ENCODE measurements at places on chromosomes 3 and 15.

DNA sequence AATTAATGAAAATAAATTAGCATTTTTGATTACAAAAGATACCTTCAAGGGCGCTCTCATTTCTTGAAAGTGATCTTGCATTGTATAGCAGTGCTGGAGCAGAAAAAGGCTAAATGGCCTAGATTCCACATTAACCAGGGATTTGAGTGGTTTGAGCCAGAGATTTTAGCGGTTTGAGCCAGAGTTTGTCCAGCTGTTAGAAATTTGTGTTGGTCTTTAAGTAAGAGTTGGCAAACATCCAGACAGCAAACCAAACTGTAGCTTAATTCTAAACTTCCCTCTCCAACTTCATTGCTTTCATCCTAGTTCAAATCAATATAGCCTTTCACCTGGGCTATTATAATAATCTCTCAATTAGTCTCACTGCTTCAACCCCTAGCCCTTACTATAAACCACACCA is 351.7 kb downstream of the IGSF11 start:
- DNase-seq, result no peak

DNA sequence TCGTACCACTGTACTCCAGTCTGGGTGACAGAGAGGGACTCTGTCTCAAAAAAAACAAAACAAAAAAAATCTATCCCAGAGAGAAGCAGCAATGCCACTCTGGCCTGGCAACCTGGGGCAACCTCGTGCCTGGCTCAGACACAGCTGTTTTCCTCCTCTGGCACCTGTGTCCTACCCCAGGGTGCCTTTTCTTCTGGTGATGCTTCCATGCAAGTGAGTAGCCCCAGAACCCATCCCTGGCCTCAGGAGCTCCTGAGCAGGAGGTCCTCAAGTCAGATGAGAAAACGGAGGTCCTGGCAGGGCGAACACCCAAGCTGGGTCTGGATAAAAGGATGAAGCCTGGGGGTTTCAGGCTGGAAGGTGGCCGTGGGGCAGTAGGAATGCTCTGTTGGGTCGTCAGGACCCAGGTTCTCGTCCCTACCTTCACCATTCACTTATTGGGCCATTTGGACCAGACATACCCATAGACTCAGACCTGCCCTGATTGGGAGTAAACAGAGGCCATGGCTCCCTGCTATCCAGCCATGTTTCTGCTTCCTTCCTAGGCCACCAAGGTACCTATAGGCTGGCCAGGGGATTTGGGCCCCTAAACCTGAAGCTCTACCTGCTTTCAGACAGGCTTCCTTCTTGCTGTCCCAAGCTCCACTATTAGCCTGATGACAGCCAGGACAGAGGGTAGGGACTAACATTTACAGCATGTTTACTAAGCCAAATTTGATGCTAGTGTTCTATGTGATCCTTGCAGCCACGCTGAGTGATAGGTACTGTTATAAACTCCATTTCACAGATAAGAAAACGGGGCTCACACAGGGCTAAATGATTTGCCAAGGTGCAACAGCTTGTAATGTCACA is 102.2 kb downstream of the DAPK2 start:
- DNase-seq, result no peak

DNA sequence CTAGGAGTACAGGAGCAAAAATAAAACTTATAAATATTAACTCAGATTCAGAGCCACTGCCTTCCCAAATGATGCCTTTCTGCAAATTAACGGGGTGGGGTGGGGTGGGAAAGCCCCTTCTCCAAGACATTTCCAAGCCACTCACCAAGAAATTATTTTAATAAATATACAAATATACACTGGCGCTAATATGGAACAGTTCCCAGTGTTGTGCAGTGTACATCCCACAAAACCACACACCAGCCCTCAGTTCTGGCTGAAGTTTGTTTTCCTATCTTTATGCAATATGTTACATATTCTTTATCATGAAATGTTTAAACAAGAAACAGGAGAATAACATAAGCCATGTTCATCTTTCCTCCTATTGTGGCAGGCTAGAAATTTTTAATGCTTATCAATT is 53.0 kb upstream of the GYG1 start:
- no peak for DNase-seq

- no peak for DNase-seq
Measured at GRCh38 chr15:43187544-43188155, 2.4 kb downstream of the CCNDBP1 start.

DNA sequence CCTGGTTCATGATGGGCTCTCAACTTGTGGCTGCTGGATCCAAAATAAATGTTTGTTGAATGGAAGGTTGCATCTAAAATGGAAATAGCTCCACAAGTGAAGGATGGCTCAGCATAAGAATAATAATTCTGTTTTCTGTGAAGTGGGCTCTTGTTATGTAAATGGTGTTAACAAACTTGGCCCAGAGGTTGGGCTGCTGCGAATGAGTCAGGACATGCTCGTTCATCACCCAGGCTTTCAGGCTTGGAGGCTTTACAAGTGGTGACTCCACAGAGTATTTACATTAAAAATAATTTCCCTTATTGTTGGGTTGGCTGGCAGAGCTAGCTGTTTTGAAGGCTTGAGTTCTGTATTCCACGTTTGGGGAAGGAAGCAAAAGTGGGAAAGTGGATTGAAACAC is 60.5 kb downstream of the ITGB5 start:
- DNase-seq, result no peak

DNA sequence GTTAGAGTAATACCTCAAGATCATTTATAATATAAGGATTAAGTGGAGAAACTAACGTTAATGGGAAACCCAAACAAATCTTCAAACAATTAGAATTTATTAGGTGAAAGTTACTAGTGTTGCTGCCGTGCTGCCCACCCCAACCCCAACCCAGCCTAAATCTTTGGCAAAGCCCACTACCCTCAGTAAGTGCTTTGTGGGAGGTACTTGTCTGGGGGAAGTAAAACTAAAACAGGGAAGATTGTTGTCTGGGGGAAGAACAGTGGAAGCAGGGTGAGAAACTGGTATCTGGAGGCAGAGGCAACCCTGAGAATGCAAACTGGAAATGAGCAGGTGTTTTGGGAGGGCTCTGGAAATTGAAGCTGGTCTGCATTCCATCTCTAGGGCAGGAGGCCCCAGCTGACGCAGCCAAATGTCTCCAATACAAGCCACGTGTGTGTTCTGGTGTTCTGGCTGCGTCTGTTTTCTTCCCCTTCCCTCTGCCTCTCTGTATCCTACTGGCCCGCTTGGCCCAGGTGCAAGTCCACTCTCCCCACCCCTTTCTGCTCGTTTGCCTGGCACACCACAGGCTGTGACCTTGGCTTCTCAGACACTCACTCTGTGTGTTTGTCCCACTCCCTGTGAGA is 32.7 kb downstream of the FEM1B start:
- DNase-seq, result no peak

DNA sequence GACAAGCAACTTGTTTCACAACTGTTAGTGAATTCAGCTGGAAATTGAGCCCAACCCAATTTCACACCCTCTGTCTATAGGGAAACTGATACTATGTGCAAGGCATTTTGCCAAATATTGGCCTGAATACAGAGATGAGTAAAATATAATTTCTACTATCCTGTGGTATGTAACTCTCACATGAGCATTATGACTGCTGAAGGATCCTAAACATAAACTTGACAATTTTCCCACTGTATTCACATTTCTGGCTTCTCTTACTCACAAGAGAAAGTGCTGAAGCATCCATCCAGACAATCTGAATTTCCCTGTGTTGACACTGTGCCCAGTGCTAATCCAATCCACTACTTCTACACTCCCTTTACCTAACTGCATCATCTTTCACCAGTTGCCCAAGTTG is 28.4 kb downstream of the SERPINI2 start:
- DNase-seq, result no peak

GRCh38 chr15:91807122-91807521 is 46.4 kb upstream of the SLCO3A1 start:
- no peak for DNase-seq

DNA sequence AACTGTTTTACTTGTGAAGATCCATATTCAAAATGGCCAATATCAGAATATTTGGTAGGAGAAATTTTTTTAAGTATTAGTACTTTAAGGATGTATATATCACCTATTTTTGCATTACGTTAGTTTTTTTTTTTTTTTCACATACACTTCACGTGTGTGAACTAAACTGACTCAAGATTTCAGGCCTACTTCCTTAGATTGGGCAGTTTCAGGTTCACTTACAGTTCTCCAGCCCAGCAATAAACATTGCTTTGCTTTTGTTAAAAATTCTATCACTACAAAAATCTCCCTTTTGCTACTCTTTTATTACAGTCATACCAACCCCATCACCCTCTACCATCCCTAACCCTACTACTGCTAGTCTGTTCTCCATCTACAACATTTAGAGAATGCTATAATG is 183.6 kb downstream of the KCNH8 start:
- no peak for DNase-seq

- no peak for DNase-seq
Measured at GRCh38 chr3:168881804-168882203, 781.7 kb downstream of the MECOM start.

GRCh38 chr3:23377928-23378672 is 175.0 kb downstream of the UBE2E2 start:
- DNase-seq, result no peak

GRCh38 chr3:127967316-127967715 is 52.3 kb downstream of the KBTBD12 start:
- DNase-seq, result no peak

DNA sequence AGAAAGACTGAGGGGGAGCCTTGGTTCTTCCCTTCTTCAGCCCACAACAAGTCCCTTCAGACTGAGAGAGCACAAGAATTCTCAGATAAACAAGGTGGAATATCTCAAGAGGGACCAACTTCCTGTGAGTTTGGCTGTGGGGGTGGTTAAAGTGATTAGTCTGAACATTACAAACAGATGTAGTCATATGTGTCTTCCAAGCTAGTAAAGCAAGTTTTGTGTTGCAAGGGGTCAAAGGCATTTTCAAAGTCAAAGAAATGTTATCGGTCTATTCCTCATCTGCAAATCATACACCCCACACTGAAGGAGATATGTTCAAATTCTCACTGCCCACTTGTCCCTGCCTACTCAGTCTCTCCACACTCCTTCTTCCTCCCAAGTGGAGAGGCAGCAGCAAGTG is 242.5 kb downstream of the FAM43A start:
- DNase-seq, result no peak

DNA sequence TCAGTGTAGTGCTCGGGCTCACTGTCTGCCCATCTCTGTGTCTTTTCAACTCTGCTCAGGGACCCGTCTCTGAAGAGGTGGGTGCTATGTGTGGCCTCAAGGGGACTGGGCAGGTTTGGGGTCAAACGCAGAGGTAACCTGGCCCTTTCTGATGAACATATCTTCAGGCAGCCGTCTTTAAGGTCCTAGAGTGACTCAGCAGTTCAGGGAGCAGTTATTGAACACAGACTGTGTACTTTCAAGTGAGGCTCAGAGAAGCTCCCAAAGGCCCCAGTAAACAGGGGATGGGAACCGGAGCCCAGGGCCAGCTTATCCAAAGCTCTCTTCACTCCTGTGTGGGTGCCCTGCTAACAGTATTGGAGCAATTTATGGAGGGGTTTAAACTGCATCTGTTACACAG is 73.1 kb downstream of the WDR76 start:
- DNase-seq, result no peak

GRCh38 chr15:67183443-67184169 is 70.9 kb downstream of the AAGAB start:
- DNase-seq, result no peak

DNA sequence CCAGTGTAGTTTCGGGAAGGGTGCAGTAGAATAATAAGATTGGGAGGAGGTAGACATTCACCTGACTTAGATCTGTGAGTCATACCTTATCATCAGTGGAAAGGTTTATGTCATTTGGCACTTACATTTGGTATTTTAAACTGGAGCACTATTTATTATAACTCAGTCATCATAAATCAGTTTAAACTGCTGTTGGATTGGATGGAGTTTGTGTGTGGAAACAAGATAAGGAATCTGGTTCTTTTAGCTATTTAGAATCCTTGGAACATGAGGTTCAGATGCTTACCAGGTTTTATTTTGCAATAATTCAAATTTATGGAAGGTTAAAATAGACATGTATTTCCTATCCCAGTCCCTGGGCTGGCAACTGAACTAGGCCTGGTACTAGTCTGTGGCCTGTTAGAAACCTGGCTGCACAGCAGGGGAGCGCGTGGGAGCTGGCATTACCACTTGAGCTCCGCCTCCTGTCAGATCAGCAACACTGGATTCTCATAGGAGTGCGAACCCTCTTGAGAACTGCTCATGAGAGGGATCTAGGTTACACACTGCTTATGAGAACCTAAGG is 34.5 kb downstream of the ZFAND6 start:
- no peak for DNase-seq

DNA sequence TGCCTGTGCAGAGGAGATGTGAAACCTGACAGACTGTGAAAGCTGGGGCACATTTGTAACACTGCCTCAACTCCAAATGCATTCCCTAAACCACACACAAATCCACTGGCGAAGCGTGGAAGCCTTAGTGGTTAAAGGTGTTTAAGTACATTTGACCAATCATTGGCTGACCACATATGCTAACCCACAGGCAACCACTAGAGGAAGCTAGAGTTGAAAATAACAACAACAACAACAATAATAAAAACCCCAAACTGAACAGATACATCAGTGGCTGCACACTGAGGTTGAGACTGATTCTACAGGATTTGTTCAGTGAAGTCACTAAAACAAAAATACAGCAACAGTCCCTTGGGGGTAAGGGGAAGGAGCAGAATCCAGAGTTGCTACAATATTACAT is 129.7 kb downstream of the TJP1 start:
- DNase-seq, result no peak

DNA sequence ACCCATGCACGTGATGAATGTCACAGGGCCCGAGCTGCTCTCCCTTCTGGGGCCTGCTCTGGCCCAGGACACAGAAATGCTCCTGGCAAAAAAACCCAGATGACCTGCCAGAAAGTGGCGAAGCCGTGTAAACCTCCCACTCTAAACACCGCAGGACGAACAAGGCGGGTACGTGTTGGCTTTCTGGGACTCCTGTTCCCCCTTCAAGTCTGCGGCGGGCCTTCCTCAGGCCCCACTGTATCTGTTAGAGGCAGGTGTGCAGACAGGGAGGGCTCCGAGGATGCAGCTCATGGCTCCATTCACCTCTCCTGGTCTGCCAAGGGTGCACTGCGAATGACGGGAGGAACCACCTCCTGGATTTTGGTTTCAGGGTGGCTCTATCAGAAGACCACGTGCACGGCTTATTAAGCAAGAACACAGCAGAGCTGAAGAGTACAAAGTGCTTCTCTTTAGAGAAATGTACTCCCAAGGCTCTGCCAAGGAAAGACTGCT is 173.8 kb downstream of the ADAMTS17 start:
- no peak for DNase-seq

GRCh38 chr3:196889844-196890708 is 22.4 kb downstream of the SENP5 start:
- no peak for DNase-seq

Data from right kidney (tissue), 9 donors.